Fibroblast of pulmonary artery (primary cell): ENCODE measurements at places on chromosomes 4 and X.

- DNase-seq: no peak
Observed at GRCh38 chr4:72136429-72136828, 104.6 kb downstream of the NPFFR2 start.

DNA sequence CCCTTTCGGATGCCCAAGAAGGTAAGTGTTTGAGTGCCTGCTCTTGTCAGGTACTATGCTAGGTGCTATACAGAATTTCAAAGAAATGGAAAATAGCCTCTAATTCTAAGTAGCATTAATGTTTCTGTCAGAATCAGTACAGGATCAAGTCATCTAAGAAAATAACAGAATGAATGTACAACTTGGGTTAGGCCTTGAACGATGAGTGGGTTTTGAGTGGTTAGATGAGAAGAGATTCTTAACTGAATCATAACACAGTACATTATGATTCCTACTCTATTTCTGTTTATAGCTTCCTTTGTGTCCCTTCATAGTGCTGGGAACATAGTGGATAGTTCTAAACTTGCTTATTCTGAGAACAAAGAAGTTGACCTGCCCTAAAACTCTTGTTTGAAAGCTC is 253.9 kb downstream of the GLUD2 start:
- no peak for DNase-seq

DNA sequence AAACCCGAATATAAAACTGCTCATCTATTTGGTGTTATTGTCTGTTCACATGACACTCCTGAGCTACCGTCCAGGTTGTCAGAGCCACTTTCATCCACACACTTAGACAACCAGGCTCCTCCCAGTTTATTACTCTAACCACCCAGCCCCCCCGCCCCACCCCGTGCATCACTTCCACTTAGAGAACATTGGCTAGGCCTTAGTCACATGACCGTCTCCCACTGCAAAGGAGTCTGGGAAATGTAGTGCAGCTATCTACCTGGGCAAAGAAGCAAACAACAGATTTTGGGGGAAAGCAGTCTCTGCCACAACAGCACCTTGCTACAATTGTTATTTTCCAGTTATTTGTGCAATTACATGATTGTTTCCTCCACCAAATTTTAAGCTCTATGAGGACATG is 57.6 kb upstream of the RBPJ start:
- DNase-seq: no peak

DNA sequence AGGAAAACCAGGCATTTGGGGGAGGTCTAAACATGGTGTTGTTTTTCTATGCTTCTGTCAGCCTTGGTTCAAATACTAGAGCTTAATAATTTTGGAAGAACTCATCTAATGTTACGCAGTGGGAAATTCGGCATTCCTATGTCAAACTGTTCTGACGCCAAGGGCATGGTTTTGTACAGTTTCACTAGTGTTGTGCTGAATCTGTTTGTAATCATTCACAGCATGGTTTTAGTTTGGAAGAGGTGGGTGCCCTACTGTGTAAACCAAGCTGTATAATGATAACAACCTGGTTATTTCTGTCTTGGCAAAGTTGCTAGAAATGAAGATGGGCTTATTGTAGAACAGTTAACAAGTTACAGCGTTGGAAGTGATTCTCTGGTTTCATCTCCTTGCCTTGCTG is 5.2 kb downstream of the DDX3X start:
- DNase-seq: no peak

GRCh38 chrX:107563824-107564223 is 64.5 kb upstream of the PRPS1 start:
- no peak for DNase-seq

GRCh38 chrX:106286053-106286650 is 118.0 kb downstream of the PWWP3B start:
- peak; percentile 82 for DNase-seq

DNA sequence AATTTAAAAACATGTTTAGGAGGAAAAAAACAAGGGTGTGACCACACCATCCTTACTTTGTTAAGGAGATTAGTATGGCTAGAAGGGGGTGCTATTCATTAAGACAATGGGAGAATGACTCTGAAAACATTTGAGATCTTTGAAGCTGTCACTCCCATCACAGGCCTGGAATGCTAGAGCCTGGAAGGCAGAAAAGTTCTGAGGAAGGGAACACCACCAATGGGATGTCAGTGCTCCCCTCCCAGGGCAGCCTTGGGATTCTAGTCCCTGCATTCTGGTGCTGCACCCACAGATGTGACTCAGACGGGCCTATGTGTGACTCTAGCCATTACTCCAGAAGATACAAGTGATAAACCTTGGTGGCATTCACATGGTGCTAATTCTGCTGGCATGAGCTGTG is 162.2 kb upstream of the ANXA10 start:
- no peak for DNase-seq

DNA sequence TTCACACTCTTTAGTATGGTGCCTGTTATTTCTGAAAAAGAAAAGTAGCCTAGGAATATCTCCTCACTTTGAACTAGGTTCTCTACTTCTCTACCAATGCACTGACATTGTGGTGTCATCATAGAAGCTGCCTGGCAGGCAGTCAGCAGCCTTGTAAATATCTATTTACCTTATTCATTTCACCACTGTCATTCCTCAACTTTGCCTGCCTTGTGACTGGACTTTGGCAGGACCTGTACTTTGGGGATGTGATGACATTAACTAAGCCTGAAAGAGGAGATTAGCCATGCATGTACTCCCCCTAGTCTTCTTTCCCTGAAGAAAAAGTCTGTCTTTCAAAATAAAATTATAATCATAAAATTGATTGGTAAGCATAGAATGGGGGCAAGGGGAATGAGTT is 207.2 kb downstream of the ARAP2 start:
- no peak for DNase-seq

DNA sequence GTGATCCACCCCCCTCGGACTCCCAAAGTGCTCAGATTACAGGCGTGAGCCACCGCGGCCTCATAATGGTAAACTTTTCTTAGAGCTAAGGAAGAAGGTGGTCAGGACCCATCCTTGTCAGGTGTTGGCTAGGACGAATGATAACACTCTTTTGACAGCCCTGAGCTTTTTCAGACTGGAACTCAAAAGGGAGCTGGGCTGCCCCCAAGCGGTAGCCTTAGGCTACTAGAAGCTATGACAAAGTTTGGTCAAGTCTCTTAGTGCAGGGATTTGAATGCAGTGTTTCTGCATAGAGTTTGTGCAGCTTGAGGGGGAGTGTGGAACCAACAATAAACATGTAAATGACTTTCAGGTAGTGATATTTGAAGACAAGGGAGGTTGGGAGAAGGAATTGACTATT is 11.8 kb upstream of the HSD17B10 start:
- DNase-seq: peak; percentile 54

DNA sequence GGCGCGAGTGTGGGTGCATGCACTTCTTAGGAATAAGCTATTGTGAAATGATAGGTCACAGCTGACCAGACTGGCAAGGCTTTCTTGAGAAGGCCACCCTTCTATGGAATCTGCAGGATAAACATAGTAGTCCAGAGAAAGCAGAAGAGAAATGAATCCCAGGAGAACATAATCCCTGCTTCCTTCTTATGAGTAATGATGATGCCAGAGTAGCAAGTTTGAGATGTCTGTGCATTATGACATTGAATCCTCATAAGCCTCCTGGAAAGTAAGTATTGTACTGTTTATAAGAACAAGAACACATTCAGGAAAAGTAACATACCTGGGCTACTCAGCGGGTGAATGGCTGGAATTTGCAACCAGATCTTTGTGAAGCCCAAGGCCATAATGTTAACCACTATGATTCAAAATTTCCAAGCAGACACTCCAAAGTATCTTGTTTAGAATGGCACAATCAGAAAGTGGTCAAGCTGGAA is 272.1 kb upstream of the HS3ST1 start:
- no peak for DNase-seq

DNA sequence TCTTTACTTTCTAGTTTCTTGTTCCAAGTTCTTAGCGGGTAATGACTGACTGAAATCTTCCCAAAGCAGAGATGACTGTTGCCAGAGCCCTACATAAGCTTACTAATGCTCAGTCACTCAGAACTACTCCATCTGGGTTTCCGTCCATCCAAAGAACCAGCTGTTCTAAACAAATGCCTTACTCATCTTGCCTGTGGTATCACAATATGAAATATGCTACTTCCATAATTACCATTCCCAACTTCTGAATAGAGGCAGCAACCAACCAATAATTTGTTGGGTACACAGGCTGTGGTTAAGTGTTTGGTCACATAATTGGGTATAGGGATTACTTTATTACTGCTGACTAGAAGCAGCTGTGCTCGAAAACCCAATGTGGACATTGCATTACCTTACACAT is 930.2 kb upstream of the DIAPH2 start:
- DNase-seq: no peak

GRCh38 chr4:72857787-72858186 is 211.7 kb downstream of the COX18 start:
- peak; percentile 76 for DNase-seq

- DNase-seq: no peak
Observed at GRCh38 chrX:153585827-153586226, 13.1 kb downstream of the CCNQ start.

DNA sequence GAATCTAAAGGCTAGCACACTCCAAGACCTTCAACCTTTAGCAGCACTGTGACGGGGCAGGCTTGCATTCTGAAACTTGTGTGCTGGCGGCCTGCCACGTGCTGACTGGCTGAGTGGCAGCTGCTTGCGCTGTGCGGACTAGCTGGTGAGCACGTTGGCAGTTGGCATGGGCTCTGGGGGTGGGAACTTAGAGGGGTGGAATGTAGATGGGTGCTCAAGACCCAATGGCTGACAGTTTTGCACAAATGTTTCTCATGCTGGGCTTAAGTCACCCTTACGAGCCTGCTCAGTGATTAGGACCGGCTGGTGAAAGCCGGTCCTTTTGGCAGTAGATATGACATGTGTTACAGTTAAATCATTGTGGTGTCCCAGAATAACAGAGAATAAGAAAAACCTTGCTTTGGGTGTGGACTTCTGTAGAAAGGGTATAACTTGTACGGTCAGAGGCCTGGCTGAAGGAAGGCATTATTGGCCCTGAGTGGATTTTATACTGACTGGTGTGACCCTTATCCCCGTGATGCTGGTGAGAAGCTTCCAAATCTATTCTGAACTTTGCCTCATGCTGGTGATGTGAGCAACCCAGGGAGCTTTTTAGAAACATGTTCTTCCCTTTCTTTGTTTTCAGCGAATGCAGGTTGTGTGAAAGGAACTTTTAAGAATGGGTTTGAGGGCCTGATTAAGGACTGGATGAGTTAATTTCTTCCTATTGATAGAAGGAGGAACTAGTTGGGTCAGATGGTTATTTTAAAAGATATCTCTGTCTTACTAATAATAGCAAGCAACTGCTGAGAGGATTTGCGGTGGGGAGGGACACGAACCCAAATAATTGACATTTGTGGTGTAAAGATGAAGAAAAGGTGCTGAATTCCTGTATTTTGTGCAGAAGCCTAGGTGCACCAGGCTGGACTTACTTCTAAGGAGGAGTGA is 107.4 kb upstream of the SLC4A4 start:
- peak; percentile 30 for DNase-seq

DNA sequence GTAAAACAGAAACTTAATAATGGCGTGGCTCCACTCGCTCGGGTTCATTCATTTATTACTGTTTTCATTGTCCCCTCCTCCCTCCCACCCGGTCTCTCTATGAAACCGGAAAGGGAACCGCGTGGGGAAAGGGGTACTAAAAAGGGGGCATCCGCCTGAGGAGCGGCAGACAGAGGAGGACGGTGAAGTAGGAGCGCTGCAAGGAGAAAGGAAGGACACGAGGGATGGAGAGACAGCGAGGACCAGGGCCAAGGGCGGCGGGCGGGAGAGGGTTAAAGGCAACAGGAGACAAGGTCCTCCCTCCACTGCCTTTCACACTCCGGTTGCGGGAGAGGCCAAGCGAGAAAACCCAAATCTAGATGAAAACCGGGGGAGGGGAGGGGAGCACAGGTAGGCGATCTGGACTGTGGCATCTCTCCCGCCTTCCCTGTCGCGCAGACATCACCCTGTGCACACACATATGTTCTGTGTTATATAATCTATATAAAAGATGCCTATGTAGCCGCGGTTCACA is 829 bp downstream of the ELOVL6 start:
- peak; percentile 42 for DNase-seq

DNA sequence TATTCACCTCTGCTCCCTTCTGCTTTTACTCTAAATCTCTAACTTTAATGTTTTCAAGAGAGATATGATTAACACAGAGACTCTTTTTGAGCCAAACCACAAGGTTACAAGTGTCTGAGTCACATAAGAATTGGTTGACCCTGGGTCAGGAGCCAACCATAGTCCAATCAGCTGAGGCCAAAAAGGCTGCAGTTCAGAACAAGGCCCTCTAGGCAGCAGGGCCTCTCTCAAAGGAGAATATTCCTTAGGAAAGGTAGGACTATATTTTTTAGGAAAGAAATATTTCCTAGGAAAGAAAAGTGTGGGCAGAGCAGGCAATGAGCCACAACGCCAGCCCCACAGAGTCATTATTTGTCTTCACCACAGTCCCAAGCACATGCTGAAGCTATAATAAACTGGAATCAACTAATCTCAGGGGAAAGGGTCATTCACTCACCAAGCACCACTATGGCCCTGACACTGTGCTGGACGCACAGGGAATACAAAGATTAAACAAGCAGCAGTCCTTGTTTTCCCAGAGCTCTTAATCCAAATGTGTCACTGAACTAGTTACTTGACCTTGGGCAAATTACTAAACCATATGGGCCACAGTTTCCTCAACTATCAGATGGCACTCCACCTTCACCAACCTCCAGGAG is 2.2 kb downstream of the ATP8A1 start:
- peak; percentile 62 for DNase-seq

- no peak for DNase-seq
Observed at GRCh38 chrX:97167333-97167732, 283.6 kb downstream of the RPA4 start.

- DNase-seq: no peak
Observed at GRCh38 chr4:149050840-149051239, 608.6 kb upstream of the NR3C2 start.

- no peak for DNase-seq
Observed at GRCh38 chrX:153523269-153523668, 5.8 kb downstream of the ATP2B3 start.

GRCh38 chr4:116598980-116599789 is 486.2 kb downstream of the TRAM1L1 start:
- DNase-seq: no peak

GRCh38 chrX:71420686-71421085 is 54.5 kb downstream of the TAF1 start:
- DNase-seq: no peak
